ENCODE measurements at places on chromosomes 2 and 18.

DNA sequence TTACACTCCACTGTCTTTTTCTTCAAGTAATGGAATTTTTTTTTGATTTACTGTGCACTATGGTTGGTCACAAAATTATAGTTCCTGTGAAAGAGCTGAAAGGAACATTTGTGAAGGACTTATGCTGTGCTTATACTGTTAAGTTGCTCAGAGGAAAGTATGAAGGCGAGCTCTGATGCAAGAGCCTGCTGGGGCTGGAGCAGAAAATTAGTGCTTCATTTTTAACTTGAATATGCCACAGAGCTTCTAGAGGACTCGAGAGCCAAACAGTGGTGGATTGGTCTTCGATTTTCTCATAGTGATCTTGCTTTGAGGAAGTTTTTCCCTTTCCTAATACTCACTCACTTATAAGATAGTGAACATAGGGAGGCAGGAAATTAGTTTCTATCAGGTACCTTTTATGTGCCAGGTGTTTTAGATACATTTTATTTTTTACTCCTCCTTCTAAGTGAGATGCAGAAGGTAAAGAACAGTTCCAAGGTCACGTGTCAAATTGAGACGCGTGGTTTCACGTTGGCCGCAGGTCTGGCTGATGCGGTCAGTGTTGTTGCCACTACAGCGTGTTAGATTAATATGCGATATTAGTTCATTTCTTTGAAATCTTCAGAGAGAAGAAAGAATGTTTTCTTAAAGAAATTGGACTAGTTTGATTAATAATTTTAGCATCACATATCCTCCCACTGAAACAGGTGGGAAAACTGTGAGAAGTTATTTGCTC, 20.2 kb downstream of the GATA6 start:
- DNase-seq = no peak

- no peak for DNase-seq
These were observed 84.3 kb upstream of the MAP4K4 start for GRCh38 chr2:101613056-101613704.

DNA sequence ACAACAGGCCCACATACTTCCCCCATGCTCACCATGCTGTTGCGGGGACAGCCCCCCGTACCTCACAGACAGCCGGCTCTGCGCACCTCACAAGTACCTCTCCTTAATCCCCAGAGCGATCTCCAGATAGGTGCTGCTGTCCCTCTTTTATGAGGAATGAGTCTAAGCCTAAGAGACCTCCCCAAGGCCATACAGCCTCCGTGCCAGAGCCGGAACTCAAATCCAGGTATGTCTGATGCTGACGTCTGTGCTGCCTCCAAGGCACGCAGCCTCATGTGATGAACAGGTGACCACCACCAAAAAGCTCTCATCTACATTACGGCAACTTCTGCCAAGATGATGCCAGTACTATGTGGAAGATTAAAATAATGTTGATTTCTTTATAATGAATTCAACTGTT, 85.2 kb downstream of the EIPR1 start:
- no peak for DNase-seq

- DNase-seq = no peak
These were observed 39.3 kb upstream of the C1GALT1C1L start for GRCh38 chr2:43715300-43716098.

DNA sequence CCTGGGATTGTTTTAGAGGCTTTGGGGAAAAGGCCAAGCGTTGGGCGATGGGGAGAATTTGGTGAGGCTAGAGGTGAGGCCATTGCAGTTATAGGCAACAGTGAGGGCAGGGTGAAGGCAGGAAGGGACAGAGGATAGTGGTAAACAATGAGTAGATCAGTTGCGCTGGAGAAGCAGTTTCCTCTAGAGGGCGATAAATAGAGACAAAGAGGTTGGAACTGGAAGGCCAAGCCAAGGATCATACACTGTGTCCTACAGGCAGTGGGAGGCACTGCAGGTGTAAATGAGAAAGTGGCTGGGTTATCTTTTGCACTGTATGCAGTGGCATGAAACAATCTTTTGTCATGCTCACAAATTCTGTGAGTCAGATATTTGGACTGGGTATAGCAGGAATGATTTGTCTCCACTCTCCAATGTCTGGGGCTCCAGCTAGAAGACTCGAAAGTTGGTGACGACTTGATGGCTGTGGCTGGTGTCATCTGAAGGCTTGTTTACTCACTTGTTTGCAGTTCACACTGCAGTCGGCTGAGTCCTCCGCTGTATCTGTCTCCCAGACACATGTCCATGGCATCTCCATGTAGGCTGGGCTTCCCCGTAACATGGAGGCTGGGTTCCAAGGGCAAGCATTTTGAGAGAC, 82.1 kb downstream of the TNP1 start:
- no peak for DNase-seq

GRCh38 chr2:214807653-214808052, 1.8 kb downstream of the BARD1 start:
- no peak for DNase-seq

DNA sequence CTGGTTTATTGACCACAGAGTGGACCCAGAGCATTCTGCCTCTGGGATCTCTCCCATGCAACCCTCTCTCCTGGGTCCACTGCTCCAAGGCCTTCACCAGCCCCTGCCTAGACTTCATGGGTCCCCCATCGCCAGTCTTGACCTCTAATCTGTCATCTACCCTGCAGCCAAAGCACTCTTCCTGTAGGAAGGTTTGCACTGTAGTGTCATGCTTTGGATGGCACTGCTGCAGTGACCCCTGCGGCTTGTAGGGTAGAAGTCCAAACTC, 41.7 kb downstream of the MYO7B start:
- DNase-seq = no peak

GRCh38 chr2:112055730-112056625, 909 bp downstream of the TMEM87B start:
- peak; percentile 3 for DNase-seq

DNA sequence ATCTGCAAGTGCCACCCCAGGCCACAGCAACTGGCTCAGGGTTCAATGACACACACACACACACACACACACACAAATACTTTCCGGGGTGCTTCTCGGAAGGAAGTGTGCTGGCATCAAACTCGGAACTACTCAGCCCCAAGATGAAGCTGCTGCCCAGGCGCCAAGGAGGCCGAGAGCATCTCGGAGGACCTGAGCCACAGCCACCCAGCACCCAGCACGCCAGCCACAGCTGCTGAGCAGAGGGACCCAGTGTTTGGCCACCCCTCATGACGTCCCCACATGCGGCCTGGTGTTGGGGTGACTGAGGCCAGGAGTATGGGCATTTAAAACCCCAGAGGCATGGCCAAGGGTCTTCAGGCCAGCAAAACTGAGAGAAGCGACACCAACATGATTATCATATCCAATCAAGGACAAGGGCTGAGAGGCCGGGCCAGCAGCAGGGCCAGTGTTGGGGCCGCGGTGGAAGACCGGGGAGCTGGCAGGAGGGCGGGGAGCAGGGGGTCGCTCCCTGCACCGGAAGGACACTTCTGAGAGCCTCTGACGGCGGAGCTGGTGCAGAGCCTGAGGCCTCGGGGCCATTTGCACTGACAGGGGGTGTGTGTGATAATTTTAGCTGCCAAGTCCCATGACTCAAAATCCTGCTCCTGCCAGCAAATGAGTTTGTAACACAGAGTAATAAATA, 61.8 kb downstream of the BIN1 start:
- DNase-seq = no peak

- no peak for DNase-seq
These were observed 38.1 kb downstream of the RHOB start for GRCh38 chr2:20484810-20485611.

GRCh38 chr2:239279508-239280295, 121.1 kb downstream of the HDAC4 start:
- DNase-seq = no peak

DNA sequence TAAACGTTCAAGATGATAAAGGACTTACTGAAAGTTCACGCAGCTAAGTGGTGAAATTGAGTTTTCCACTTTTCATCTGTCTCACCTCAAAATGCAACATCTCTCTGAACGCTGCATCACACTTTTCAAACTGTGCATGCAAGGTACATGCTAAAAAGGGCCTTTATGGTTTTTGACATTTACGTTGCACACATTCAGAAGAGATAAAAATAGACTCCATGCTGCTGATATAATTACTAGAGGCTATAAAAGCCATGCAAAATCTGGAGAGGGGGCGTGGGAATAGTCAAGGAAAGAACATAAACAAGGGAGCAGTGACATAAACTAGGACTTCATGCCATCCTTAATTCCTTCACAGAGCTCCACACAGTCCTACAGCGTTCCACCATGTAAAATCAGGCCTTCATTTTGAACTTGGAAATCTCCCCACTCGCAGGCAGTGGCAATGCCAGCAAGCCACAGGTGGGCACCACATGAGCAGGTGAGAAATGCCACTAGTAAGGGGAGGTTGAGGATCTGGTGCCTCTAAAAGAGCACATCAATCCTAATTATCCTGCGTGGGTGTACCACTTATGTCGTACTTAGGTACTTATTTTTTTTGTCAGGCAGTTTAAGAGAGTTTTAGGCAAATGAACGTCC, 71.4 kb downstream of the ZEB2 start:
- no peak for DNase-seq

Measured in T follicular helper cell (primary cell).